ENCODE measurements at places on chromosomes 2 and 18.

- no peak for DNase-seq
Observed at GRCh38 chr2:216839688-216840087, 20.2 kb downstream of the TNP1 start.

- no peak for DNase-seq
Observed at GRCh38 chr2:152565884-152566727, 151.2 kb downstream of the PRPF40A start.

GRCh38 chr18:25299426-25300300 is 52.3 kb downstream of the ZNF521 start:
- no peak for DNase-seq

DNA sequence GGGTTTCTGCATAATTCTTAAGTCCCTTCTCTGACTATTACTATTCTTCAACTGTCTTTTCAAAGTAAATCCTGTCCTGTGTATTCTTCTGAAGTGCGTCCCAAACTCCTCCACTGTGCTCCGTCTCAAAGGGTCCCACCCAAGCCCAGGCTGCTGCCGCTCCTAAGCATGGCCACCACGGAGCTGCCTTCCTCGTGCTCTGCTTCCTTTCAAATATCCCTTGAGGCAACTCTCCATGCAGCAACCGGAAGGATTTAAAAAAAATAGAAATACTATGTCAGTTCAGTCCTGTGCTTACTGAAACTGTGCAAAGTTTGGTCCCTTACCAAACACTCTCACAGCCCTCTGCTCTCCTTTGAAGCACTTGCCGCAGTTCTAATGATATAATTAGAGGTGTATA is 116.1 kb downstream of the NOL10 start:
- no peak for DNase-seq

GRCh38 chr18:48072428-48073204 is 142.2 kb upstream of the SMAD2 start:
- no peak for DNase-seq

GRCh38 chr18:53261241-53261640 is 921.2 kb downstream of the DCC start:
- peak; percentile 8 for DNase-seq

GRCh38 chr2:229873123-229873581 is 48.7 kb downstream of the TRIP12 start:
- DNase-seq, result no peak

DNA sequence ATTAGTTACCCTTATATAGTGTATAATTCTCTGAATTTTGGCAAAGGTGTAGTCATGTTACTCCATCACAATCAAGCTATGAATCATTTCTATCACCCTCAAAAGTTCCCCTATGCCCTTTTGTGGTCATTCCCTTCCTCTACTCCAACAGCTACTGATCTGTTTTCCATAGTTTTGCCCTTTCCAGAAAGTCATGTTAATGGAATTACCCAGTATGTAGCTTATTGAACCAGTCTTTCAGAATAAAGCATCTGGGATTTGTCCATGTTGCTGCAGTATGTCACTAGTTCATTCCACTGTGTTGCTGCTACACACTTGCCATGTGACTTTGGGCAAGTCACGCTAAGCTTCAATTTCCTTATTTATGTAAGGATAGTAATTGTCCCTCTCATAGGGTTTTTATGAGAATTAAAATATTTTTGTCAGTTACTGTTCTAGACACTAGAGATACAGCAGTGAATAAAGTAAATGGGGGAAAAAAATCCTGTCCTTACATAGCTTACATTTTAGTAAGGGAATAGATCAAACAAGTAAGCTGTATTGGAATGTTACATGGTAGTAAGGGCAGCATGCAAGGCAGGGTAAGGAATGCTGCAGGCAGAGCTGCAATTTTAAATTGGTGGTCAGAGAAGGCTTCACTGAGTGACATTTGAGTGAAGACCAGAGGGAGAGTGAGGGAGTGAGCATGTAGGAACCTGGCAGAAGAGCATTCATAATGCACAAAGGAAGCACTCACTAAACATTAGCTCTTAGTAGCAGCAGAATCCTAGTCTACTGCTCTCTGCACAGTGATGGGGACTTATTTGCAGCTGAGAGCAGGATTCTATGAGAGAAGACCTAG is 80.3 kb upstream of the TSPYL6 start:
- peak; percentile 16 for DNase-seq

- DNase-seq, result no peak
Observed at GRCh38 chr2:101899265-101899664, 92.5 kb upstream of the IL1R2 start.

- no peak for DNase-seq
Observed at GRCh38 chr2:25418944-25419677, 77.4 kb upstream of the DNMT3A start.

DNA sequence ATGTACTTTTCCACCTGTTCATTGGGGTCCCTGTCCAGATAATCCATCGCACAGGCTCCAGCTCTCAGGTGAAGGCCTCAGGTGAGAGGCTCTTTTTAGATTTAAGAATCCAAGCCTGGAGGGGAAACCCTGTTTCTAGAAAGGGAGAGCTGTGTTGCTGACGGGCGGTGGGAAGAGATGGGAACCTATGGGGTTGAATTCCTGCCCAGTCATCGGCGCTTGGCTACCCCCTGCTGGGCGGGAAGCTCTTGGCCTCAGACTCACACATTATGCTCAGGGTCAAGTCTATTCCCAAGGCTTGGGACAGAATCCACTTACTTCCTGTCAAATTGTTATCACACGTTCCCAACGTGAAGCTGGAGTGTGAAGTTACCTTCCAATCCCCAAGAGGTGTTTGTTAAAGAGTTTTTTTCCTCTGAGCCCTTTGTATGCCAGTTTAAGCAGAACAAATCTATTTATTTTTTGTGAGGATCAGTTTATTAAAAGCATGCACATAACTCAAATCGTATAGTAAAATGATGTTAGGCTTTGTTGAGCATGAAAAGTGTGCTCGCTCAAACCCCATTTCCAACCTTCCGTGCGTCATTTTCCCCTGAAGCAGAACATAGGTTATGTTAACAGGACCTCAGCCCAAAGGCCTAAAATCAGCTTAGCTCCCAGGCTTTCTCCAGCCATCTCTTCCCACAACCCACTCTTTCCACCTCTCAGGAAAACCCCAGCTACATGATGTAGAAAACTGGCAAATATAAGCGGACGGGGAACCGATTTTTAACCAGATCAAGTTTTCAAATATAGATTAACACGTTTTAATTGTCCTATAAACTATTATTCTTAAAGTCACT is 181.7 kb upstream of the ETAA1 start:
- peak; percentile 79 for DNase-seq

GRCh38 chr2:226398580-226398979 is 401.0 kb downstream of the IRS1 start:
- no peak for DNase-seq

DNA sequence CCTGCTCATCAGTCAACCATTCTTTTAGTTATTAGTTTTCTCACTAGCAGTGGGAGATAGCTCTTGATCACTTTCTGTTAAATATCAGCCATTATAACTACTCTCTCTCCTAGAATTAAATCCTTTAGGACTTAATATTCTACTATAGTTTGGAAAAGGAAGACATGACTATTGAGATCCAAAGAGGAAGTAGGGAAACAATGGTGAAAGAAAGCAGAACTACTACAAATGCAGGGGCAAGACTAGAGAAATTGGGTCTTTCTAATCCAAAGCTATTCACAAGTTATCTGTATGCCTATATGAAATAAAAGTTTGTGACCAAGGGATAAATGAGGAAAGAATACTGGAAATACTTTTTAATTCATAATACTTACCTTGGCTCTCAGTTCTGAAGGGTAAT is 65.1 kb downstream of the SRBD1 start:
- DNase-seq, result no peak

DNA sequence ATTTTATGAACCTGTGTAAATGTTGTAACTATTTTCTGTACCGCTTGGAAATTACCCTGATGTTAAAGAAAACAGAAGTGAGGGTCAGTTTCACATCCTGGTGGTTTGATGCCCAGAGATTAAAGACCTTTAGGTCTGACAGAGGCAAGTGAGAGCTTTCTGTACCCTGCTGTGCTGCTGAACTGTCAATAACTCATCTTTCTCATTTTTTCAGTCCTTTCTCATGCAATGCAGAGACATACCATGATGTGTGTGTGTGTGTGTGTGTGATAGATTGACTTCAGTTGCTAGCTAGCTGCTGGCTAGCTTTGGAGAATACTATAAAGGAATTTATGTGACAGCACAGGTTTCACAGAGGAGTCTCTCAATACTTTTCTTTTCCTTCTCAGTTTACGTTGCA is 2025.6 kb upstream of the LRRTM1 start:
- no peak for DNase-seq

DNA sequence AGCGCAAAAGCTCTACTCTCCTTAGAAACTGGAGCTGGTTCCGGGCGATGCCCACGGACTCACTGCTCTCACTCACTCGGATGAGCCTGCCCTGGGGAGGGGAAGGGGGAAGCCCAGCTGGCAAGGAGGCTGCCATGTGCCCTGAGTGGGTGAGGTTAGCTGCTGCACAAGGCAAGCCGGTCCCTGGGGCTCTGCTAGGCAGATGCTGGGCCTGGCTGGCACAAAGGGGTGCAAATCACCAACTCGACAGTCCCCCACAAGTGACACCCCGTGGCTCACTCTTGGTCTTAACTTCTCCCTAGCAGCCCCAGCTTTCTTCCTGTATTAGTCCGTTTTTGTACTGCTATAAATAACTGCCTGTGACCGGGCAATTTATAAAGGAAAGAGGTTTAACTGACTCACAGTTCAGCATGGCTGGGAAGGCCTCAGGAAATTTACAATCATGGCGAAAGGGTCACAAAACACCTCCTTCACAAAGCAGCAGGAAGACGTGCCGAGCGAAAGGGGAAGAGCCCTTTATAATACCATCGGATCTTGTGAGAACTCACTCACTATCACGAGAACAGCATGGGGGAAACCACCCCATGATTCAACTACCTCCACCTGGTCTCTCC is 33.2 kb downstream of the ADCY3 start:
- DNase-seq, result no peak
